Stimulated activated CD4-positive, alpha-beta T cell treated with anti-CD3 and anti-CD28 coated beads, Interleukin-4, amount 100 ng/mL, for 4 hours (primary cell): ENCODE measurements at places on chromosomes 11 and 22.

GRCh38 chr22:50304528-50305392 is 2.7 kb downstream of the PLXNB2 start:
- no peak for DNase-seq

GRCh38 chr11:82229341-82229740 is 504.3 kb downstream of the FAM181B start:
- DNase-seq: no peak

DNA sequence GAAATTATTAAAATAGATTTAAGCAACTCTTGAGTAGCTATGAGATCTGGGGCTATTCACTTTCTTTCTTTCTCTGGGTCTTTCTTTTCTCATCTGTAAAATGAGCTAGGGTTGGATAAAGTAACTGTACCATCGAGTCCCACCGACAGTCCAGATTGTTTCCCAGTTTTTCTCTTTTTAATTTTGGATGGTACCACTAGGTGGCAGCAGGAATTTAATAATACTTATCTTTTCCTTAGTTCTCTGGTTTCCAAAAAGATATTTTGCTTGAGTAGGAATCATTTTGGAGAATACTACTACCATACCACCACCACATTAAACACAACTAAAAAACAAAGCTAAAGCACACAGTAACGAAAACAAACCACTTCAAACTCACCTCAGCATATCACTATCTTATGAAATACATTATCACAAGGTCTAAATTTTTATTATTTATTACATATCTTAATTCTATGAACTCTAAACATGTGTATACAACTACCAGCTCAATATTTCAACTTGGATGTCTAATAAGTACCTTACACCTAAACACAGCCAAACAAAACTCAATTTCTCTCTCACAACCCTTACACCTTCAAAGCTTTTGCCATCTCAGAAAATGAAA is 584.0 kb downstream of the KCNA4 start:
- no peak for DNase-seq

DNA sequence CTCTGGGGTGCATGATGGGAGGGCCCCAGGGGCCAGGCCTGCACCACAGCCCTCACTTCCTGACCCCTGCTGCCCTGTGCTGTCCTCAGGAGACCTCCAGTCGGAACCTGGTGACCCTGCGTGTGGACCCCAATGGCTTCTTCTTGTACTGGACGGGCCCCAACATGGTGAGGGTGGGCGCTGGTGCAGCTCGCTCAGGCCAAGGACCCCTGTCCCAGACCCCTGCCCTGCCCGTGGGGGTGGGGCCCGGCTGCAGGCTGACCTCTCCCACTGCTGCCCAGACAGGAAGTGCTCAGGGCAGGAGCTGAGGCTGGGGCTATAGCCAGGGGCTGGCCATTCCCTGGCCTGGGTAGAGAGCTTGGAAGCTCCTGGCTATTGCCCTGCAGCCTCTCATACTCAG is 3.0 kb downstream of the PLCB3 start:
- DNase-seq: no peak

DNA sequence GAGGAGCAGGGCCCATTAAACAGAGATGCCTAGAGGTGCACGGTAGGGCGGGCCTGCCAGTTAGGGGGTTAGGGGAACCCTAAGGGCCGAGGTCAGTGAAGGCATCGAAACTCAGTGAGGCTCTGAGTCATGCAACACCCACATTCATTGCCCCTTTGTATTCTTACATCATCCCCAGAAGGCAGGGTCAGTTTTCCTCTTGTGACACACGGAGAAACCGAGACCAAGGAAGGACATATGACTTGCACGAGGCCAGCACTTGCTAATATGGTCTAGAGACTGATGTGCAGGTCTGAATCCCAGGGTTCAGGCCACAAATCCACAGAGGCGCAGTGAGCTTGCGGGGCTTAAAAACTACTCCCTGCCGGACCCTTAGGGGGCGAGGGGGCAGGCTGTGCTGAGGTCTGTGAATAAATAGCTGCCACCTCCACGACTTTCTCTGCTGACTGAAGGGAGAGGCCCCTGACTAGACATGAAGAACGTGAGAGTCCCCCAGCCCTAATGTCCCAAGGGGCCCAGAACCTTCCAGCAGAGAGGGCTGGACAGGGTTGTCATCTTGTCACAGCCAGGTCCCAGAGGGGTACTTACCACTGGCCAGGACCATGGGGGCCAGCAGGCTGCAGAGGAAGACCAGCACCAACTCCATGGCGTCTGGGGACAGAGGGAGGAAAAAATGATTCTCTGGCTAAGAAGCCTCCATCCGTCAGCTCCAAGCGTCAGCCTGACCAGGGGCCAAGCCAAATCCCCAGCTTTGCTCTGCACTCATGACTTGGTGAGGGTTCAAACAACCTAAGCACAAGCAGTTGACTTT is 17.8 kb upstream of the FXYD2 start:
- no peak for DNase-seq

- DNase-seq: no peak
Measured at GRCh38 chr22:19228179-19228578, 49.6 kb upstream of the SLC25A1 start.

DNA sequence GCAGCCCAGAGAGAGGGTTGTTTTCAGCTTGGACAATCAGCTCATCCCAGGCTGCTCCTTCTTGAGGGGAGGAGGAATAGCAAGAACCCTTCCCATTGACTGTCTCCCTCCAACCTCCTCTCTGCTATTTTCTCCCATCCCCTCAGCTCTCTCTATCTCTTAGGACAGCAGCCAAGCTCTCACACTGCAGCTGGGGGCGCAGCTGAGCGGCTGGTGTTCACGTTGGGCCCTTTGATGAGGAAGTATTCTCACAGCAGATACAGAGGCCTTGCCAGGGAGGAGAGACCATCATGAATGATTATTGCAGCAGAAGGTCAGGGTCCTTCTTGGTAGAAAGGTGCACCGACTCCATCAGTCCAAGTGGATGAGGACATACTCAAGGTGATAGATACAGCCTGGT is 26.5 kb upstream of the CADM1 start:
- DNase-seq: no peak

DNA sequence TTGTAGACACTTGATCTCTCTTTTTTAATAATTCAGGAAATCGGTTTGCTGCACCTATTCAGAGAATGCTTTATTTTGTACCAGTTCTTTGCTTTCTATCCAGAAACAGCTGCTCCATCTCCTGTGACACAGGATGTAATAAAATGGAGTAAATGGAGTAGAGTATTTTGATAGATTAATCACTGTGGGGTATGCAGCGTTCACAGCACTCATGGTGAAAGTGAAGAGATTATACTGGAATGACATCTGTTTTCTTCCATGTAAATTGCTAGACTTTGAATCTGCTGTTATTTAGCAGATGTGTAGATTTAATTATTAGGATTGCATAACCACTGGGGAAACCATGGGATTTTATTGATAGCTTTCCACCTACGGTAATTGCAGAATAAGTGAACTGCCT is 227.3 kb upstream of the ARHGAP42 start:
- no peak for DNase-seq

- no peak for DNase-seq
Measured at GRCh38 chr11:58125469-58125868, at the start of gene OR9I1. TSS of gene OR9I1 (minus strand) at chr11:58125530. CDS start at chr11:58119444, 6,086 bp downstream.

- DNase-seq: no peak
Measured at GRCh38 chr11:69372589-69373250, 78.8 kb downstream of the MYEOV start.

- DNase-seq: no peak
Measured at GRCh38 chr11:117222991-117223740, 8.7 kb downstream of the PCSK7 start.

DNA sequence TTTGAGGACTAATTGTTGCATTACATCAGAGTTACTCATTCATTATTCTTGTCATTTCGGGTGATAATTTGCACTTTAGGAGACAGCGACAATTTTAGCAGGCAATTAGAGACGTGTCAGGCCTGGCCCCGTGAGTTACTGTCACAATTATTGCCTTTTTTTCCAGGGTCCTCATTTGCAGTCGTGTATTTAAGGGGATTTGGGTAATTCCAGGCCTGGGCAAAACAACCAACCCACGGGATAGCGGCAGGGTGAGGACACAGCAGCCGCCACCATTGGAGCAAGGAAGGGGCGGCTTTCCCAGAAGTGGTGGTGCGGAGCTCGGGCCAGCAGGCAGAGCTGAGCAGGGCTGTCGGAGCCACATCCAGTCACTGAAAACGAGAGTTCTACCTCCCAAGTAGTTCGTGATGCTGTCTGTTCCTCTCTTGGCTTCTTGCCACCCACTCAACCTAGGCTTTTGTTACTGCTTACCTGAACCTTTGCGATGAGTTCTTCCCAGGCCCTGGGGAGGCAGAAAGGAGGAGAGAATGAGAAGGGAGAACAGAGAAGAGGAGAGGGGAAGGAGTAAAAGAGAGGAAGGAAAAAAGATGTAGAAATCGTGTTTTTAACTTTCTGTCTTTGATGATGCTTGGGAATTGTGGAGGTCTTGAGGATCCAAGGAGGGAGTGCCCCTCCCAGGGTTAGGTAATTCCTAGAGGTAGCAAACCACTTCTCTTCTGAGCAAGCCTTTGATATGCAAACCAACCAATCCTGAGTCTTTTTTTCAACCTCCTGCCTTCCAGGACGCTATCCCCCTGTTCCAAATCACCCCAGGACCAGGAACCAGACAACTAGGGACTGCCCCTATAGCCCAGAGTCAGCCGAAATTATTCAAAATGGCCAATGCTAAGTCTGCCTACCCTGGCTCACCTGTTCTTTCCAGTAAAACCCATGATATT is 236.1 kb downstream of the MIAT start:
- no peak for DNase-seq

GRCh38 chr22:26713823-26714449 is 56.5 kb downstream of the MIAT start:
- no peak for DNase-seq

DNA sequence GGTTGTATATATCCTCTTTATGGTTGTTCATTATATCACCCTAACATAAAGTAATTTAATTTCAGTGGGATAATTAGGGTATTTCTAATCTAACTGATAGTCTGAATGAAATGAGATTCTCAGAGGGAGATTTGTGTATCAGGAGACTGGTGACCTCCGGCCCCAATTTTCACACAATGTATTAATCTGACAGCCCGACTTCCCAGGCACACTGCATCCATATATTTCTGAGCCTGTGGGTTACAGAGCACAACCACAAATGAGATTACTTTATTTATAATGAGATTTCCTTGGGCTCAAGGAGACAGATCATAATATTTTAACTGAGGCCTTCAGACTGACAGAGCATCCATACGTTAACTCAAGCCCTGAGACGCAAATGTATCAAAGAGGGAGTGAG is 125.9 kb downstream of the RCN1 start:
- no peak for DNase-seq

GRCh38 chr11:86558207-86558606 is 114.2 kb downstream of the ME3 start:
- DNase-seq: no peak

DNA sequence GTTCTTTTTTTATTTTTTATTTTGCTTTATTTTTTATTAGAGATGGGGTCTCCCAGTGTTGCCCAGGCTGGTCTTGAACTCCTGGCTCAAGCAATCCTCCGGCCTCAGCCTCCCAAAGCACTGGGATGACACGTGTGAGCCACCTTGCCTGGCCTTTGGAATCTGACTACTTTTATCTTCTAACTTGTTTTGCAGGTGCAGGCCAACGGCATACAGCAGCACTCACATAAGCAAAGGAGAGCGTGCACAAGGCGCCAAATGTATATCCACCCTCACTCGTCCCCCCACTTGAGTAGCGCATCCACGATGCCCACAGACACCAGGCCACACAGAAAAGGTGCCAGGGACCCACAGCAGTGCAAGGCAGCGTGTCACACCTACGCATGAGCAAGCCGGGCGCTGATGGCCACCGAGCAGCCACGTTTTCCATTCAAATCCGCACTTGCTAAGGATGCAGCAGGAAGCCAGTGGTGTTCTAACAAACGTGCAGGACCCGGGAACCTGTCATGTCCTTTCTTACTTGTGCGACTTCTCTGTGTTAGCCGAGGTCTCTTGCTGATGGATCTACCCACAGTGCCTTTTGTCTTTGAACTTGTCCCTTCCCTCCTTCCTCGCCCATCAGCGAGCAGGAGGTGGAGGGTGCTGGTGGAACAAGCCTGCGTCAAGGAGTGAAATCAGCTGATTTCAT is 5.9 kb downstream of the ASCL2 start:
- DNase-seq: no peak

- DNase-seq: no peak
Measured at GRCh38 chr11:112540261-112540660, 279.6 kb upstream of the PLET1 start.

GRCh38 chr11:92484570-92484969 is 260.0 kb downstream of the FAT3 start:
- no peak for DNase-seq

- DNase-seq: no peak
Measured at GRCh38 chr11:35846874-35847273, 97.0 kb upstream of the LDLRAD3 start.

GRCh38 chr11:117169736-117170135 is 8.8 kb upstream of the SIDT2 start:
- DNase-seq: no peak

GRCh38 chr11:110828086-110828485 is 115.8 kb upstream of the ARHGAP20 start:
- DNase-seq: no peak

- DNase-seq: no peak
Measured at GRCh38 chr11:12469451-12469850, 92.1 kb downstream of the PARVA start.

DNA sequence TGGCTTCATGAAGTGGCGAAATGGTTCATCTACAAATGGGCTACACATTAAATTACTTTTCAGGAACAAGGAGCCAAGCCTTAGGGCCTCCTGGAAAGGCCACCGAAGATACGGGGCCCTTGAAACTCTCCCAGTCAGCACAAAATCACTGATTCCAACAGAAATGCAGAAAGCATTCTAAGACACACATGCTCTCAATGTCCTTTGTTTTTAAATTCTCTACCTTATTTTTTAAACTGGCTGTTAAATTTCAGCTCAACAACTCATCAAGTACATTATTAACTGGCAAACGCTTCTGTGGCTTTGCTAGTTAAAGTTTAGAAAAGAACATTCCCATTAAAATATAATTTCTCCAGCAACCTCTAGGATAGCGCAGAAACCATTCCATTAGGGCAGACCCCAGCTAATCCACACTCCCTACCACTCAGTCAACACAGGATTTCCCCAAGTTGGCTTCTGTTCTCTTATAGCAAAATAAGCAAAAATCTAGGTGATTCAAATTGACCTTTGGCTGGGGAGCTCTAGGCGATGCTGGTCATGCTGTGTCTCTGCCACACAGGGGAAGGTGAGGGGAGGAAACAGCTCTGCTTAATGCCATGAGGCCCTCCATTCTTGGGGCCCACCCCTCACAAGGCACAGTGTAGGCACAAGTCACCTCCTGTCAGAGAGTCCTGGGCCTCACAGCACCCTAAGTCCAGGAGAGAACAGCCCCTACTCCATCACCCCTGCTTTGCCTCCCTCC is 47.1 kb downstream of the PLEKHA7 start:
- no peak for DNase-seq

GRCh38 chr11:47257177-47257516 is 649 bp upstream of the NR1H3 start:
- no peak for DNase-seq

DNA sequence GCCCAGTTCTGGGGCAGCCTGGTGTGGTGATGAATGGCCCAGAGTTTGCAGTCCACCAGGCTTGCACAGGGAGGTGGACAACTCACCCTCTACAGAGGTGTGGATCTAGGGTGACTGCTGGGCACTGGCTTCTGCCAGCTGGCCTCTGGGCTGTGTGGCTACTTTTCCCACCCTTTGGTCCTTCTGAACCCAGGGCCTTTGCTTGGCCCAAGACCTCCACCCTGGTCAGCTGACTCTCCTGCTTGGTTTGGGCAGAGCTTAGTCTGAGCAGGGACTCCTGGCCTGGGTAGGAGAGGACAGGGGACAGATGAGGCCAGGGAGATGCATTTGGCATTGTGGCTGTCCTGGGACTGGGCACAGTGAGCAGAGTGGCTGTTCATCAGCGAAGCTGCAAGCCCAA is 83.0 kb upstream of the SHANK2 start:
- DNase-seq: no peak

- DNase-seq: no peak
Measured at GRCh38 chr11:26062660-26063059, 269.3 kb upstream of the ANO3 start.
